ENCODE measurements at places on chromosomes 11 and 22.

DNA sequence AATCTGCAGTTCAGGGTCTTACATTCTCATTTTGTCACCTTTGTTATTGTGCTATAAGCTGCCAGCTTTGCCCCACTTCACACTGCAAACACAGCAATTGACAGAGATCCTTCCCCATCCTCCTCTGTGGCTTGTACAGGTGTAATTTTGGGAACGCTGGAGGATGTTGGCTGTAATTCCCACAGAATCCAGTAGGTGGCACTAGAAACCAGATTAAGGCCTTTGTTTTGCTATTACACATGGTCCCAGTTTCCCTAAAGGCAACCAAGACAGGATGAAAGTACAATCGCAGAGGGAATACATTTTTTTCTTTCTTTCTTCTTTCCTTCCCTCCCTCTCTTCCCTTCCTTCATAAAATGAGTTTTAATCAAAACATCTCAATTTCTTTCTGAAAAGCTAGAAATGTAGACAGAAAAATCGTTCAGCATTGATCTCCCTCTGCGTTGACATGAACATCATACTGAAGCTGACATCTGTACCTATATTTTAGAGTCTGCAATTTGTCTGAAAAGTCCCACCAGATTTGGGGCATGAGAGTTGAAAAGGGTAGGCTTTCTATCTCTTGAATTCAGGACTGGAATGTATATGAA lies 21.3 kb upstream of the NELL1 start:
- no peak for DNase-seq

- DNase-seq, result peak; percentile 72
These were observed 12.7 kb downstream of the C11orf91 start for GRCh38 chr11:33687733-33688479.

DNA sequence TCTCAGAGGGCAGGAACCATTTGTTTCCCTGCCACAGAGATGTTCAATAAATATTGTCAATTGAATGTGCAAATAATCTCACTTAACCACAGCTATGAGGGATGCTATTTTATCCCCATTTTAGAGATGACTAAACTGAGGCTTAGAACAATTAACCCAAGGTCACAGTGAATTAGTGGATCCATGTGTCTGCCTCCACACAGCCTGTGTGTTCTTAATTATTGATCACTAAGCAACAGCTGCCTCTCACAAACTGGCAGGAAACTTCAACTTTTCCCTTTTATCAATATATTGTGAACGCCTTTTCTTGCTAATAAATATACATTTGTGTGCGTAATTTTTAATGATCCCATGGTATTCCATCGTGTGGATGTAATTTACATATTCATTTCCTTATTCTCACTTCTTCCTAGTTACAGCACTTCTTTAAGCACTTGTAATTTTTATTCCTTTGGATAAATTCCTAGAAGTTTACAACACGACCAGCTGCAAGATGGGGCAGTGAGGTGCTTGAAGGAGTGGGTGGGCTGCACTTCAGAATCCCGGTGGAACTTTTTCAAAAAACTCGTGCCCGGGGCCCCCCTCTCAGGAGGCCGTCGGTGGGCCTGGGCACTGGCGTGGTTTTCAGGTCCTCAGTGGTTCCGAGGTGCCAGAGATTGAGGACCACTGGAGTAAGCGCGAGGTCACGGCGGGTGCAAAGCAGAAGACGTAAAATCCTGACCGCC lies 915 bp upstream of the SREBF2 start:
- DNase-seq, result no peak

- no peak for DNase-seq
These were observed 65.6 kb downstream of the INSC start for GRCh38 chr11:15180212-15180792.

- no peak for DNase-seq
These were observed 870.3 kb upstream of the CHORDC1 start for GRCh38 chr11:91093141-91093540.

DNA sequence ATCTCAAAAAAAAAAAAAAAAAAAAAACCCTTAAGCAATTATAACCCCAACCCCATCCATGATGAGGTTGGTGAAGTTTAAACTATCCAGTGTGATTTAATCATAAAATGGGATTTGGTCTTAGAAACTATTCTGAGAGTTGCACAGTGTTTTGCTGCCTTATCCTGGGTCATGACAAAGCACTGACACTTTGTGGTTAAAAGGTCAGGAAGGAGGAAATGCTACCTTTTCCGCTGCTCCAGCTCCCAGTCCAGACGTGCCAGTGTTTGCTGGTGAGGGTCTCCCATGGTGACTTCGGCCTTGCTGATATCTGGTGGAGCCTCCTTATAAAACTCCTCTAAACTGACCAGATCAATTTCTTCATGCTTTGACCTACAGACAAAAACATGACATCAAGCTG lies 14.5 kb downstream of the THOC5 start:
- no peak for DNase-seq

DNA sequence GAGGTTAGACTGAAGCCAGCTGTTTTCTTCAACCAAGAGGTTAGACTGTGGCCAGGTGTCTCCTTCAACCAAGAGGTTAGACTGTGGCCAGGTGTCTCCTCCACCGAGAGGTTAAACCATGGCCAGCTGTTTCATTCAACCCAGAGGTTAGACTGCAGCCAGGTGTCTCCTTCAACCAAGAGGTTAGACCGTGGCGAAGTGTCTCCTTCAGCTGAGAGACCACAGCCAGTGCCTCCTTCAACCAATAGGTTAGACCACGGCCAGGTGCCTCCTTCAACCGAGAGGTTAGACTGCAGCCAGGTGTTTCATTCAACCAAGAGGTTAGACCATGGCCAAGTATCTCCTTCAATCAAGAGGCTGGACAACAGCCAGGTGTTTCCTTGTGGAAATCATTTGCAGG lies 498.1 kb downstream of the TBC1D22A start:
- no peak for DNase-seq

DNA sequence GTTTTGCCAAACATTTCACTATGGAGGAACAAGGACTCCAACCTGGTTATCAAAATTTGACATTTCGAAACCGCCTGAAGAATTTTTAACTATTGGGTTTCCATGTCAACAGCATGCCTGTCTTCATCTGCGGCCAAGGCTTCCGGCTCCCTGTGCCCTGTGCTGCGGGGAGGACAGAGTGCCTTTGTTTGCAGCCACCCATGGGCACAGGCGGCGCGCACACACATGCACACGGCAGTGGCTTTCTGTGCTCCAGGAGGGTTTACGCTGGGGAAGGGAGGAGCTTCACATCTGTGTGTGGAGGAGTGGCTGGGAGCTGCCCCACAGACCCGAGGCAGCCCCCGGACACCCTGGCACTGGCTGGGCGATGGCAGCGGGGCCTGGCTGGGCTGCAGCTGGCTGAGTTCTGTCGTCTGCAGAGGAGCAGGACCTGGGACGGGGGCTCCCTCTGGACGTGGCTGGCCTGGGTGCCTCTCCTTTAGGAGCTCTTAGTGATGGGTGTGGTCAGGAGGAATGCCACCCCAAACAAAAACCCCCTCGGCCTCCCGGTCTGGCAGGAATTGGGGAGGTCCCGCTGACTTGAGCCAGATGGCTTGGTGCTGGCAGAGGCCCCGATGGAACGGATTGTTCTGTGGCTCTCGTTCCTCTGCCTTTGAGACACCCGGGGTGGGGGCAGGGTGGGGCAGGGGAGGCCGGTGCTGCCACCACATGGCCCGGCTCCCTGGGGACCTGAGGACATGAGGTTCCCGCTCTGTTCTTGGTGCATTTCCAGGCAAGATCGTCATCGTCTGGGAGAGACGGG lies 1290.9 kb downstream of the BRD1 start:
- DNase-seq, result no peak

DNA sequence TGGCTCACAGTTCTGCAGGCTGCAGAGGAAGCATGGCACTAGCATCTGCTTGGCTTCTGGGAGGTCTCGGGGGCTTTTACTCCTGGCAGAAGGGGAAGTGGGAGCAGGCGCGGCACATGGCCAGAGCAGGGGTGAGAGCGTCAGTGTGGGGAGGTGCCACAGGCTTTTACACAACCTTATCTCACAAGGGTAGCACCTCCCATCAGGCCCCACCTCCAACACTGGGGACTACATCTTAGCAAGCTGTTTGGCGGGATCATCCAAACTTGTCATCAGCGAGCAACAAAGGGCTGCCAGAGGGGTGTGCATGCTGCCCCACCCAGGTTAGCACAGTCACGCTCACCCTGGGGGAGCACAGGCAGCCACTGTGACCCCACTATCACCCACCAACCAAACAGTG lies 18.9 kb upstream of the YPEL1 start:
- no peak for DNase-seq

DNA sequence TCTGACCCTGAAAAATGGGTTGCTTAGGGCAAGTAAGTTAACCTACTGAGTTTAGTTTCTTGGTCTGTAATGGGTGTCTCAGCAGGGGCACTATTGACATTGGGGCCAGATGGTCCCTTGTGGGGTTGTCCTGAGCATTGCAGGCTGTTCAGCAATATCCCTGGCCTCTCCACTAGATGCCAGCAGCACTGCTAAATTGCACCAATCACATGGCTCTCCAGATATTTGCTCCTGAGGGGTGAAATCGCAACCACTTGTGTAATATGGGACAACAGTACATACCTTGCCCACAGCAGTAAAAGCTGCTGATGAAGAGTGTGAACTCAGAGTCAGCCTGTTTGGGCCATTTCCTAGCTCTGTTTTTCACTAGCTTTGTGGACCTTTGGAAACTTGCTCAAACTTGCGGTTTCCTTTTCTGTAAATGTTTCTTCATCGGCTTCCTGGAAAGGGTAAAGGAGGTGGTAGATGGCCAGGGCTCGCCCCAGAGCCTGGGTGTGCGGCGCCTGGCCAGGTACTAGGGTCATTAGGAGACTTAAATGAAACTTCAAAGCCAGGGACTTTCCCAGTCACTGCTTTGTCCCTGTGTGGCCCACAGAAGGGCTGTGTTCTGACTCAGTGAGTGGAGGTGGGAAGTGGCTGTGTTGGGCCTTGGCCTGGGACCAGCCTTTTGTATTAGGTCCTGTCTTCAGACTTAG lies 13.0 kb downstream of the NCF4 start:
- no peak for DNase-seq

DNA sequence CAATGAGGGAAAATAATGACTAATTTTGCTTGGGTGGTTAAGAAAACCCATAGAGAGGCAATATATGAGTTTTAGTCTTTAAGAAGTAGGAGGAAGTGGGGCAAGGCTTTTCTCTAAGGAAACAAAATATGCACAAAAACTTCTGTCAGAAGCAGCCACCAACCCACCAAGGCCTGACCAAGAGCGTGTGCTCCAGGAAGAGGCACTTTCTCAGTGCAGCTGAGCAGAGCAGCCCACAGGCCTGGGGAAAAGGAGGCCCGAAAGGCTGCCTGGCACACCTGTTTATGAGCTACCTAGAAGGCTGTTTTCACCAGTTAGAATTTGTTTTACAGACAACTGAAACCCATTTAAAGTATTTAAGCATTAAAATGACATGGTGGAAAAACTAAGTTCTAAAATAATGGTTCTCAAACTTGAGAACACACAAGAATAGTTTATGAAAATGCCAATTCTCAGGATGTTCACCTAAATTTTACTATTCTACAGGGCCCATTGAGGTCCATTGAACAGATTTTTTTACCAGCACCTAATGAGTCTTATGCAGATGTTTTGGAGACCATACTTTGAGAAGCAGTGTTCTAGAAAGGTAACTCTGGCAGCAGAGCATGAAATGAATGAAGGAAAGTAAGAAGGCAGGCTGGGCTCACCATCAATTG lies 160.5 kb upstream of the DDI1 start:
- no peak for DNase-seq

DNA sequence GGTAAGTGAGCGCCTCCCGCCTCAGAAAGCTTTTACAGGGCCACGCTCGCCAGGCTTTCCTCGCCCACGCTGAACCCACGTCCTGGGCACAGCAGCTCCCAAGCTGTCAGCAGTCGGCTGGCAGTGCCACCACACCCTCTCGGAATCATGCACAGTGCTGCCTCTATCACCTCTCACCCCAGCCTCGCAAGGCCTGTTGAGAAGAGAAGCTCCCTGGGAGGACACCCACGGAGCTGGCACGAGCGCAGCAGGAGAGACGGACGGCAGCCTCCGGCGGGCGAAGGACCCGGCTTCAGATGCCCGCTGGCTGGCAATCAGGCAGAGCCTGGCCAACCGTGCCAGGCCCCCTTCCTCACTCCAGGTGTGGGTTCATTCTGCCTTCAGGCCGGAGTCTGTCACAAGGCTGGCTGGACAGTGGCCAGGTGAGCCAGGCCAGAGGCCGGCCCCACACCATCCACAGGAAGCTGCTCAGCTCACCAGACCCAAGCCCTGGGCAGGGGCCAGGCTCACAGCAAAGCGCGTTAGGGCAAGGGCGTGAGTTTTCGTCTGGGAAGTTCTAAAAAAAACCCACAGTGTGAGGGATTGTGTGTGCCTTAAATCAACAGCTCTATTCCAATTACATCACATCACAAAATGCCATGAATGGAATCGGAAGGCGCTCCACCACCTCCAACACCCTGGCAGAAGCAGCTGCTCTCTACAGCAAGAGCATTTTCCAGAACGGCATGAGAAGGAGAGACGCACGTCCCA lies 33.2 kb downstream of the TOLLIP start:
- DNase-seq, result no peak

DNA sequence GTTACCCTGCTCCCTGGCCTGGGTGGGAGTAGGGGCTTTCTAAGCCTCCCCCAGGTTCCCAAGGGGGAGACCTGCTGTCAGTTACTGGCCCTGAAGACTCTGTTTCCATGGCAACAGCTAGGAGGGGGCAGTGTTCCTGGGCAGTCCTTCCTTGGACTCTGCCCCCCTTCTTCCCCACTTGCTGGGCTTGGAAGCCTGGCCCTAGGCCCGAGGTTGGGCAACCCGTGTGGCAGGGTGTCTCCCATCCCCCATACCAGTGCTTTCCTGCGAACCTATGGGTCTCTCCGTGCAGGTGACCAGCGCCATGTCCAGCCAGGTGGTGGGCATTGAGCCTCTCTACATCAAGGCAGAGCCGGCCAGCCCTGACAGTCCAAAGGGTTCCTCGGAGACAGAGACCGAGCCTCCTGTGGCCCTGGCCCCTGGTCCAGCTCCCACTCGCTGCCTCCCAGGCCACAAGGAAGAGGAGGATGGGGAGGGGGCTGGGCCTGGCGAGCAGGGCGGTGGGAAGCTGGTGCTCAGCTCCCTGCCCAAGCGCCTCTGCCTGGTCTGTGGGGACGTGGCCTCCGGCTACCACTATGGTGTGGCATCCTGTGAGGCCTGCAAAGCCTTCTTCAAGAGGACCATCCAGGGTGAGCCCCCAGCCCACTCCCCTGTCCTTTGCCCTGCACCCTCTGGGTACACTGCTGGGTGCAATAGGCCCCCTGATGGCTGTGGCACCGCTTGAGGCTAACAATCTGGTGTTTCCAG lies 1.7 kb downstream of the ESRRA start:
- no peak for DNase-seq

- no peak for DNase-seq
These were observed 32.4 kb downstream of the NF2 start for GRCh38 chr22:29635734-29636357.

- DNase-seq, result no peak
These were observed 1.6 kb upstream of the LRRC55 start for GRCh38 chr11:57180081-57180561.

GRCh38 chr22:27409299-27409698 lies 392.3 kb downstream of the MN1 start:
- no peak for DNase-seq
